ENCODE measurements at places on chromosomes 5 and 9.

DNA sequence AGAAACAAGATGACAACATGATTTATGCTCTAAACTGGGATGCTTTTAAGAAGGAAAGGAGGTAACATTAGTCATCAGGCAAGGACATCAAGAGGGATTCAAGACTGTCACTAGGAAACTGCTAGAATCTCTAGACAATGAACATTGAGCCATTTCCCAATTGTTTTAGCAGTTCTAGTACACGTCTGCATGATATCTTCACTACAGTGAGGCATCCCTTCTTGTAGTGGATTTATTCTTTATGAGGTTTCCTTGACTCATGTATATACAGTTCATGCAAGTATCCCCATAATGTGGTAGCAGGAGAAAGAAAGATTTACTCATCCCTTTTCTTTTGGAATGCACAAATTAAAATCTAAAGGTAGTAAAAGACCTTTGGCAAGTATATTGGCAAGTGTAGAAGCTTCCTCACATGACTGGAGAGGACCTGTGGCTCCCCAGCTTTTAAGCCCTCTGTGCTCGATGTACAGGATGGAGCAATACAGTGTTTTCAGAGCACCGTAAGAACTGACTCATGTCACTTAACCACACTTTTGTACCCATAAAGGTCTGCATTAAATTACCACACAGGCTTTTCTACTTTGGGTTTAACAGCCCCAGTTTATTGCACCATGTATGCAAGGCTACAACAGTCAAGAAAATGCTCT lies 335.9 kb downstream of the SEMA5A start:
- DNase-seq: no peak

DNA sequence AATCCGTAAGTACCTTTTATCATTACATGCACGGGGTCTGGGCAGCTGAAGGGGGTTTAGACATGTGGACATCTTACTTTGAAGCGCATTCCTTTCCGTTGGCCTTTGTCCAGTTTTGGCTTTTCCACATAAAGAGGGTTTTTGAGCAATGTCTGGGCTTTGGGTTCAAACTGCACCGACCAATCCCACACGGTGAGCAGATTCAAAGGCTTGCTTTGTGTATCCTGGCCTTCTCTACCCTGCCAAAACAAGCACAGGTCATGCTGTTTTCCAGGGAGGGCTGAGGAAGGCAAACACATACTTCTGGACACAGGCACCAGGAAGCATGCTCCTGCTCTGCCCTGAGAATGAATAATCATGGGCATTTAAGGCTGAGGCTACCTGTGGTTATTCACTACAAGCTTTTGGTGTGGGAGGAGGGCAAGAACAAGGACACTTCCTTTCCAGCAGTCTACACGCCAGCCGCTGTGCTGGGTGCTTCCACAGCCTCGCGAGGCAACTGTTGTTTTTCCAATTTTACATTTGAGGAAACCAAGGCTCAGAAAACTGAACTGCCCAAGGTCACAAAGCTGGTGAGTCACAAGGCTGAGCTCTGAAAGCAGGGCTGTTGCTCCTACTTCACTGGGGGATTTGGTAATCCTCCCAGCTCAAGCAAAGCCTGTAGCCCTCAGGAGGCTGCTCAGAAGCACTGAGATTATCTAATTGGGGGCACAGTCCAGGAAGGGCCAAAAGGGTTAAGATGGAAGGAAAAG lies 59.8 kb upstream of the GOLPH3 start:
- no peak for DNase-seq

GRCh38 chr9:133199648-133200321 lies 9.3 kb downstream of the OBP2B start:
- DNase-seq: peak; percentile 11

GRCh38 chr5:55868846-55869245 lies 17.7 kb downstream of the IL31RA start:
- DNase-seq: peak; percentile 37

- no peak for DNase-seq
Observed at GRCh38 chr5:96016216-96016615, 54.6 kb upstream of the ELL2 start.

DNA sequence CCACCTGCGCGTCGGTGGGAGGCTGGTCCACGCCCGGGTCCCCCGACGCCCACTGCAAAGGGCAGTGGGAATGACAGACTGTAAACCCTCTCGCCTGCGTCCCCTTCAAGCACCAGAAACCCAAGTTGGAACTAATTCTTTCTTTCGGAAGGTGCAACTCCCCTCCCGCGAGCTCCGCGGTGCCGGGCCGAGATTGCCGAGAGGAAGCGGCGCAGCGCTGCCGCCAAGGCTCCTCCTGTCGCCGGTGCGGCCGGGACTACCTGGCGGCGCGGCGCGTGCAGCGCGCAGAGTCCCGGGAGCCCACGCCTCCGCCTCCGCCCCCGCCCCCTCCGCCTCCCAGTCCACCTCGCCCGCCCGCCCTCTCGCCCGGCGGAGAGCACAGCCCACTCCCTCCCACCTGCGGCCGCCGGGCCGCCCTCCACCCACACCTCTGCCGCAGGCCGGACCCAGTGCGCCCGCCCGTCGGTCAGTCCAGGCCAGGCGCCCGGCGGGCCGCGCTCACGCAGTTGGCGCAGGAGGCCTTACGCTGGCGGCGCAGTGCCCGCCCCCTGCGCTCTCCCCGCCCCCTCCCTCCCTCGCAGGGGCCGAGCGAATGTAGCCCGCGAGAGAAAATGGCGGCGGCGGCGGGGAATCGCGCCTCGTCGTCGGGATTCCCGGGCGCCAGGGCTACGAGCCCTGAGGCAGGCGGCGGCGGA lies at the start of gene MAP3K1:
Gene MAP3K1 (plus strand): TSS at position 587 of the 695 bp plus-strand sequence. CDS start 25 bp downstream, at position 612.
- peak; percentile 80 for DNase-seq

GRCh38 chr5:107601076-107601475 lies 69.7 kb downstream of the EFNA5 start:
- no peak for DNase-seq

DNA sequence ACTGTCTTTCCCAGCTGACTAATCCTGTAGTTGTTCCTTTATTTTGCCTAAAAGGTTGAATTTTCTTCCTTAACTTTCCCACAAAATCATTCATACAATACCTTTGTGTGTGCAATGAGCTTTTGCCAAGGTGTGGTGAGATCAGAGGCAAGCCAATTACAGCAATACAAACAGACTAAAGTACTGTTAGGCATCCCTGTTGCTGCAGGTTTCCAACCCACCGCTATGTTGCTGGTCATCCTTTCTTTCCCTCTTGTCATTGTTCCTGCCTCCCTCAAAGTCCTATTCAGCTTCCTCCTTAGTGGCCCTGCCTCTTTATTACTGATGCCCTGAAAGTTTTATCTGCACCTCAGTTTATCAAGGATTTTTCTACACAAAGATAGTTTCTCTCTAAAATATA lies 22.1 kb downstream of the ITGA2 start:
- DNase-seq: no peak

- DNase-seq: peak; percentile 12
Observed at GRCh38 chr5:67012171-67012570, 184.4 kb downstream of the CD180 start.

DNA sequence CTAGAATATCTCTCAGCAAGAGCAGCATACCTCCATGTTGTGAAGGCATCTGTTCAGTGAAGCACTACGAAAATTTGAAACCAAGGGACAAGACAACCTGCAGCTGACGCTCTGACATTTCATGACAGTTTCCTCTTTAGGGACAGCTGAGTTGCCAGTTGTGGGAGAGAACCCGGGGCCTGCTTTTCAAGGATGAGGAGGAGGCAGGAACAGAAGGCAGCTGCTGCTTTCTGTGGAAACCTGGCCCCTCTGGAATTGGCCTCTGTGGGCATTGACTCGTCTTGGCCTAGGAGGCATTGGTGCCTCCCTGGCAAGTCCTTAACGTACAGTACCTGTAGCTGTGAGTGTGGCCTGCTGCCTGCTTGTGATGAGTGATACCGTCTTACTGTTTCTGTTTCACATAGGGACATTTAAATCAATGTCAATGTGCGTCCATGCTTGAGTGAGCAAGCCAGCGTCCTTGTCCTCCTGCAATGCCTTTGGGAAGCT lies 21.6 kb downstream of the SLC46A2 start:
- DNase-seq: no peak

DNA sequence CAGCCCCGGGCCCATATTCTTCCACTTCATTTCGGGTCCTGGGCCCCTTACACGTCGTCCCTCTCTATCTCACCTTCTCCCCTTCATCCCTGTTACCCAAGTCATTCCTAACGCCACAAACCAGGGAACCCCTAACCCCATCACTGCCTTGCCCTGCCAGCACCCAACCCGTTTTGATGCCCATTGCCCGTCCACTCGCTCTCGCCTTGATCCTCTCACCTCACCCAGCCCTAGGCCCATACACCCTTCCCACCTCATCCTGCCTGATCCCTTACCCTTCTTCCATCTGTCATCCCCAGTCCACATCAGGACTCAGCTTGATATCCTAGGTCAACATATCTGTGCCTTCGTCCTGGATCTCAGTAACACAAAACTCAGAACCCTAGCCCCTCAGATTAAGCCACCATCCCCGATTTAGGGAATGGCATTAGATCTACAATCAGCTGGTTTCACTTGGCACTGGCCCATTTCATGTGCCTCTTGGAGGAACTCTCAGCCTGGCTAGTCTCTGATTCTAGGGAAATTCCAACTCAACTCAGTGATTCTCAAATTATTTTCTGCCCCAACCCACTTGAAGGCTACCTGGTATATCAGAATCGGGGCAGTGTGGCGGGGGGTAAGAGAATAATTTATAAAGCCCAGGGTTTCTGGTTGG lies 489 bp downstream of the CHMP5 start:
- no peak for DNase-seq

GRCh38 chr5:41869151-41869723 lies 988 bp downstream of the OXCT1 start:
- peak; percentile 26 for DNase-seq

DNA sequence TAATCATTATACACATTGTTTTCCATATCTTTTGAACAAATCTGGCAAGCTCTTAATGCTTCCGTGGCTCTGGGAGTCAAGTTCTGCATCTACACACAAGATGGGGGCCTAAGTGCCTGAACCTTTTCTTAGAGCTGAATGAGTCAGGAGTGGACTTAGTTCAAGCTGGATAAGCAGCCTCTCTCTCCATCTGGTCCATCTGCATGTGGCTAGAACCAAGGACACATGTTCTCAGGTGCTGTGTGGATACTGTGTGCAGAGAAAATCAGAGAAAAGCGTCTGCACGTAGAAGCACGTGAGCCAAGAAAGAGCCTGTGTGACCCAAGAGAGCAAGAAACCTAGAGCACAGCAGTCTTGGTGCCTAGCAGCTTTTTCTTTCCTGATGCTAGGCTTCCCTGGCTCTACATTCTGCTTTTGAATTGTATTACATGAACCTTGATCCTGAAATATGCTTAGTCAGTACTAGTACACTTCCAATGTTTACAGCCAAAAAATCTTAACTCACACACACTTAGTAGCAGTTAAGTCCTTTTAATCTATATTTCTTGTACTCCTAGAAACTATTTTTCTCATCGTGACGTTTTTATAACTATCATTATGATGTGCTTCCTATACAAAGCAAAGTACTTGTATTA lies 1798.9 kb downstream of the MAT2B start:
- DNase-seq: no peak

DNA sequence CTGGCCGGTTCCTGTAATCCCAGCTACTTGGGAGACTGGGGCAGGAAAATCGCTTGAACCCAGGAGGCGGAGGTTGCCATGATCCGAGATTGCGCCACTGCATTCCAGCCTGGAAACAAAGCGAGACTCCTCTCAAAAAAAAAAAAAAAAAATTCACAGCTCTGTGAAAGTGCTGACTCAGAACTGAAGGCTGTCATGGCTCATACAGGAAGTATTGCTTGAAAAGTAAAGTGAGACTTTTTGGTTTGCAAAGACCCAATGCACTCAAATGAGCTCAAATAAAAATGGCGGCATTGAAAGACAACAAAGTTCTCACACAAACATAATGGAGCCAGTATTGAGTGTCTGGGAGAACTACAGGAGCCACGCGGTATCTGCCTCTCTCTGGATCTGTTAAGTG lies 202.1 kb downstream of the FBXL7 start:
- no peak for DNase-seq

- no peak for DNase-seq
Observed at GRCh38 chr5:83965441-83965840, 244.8 kb upstream of the HAPLN1 start.

- DNase-seq: no peak
Observed at GRCh38 chr5:65072850-65073249, 304.1 kb downstream of the CWC27 start.

- no peak for DNase-seq
Observed at GRCh38 chr9:88990041-88990728, 1.1 kb upstream of the S1PR3 start.

DNA sequence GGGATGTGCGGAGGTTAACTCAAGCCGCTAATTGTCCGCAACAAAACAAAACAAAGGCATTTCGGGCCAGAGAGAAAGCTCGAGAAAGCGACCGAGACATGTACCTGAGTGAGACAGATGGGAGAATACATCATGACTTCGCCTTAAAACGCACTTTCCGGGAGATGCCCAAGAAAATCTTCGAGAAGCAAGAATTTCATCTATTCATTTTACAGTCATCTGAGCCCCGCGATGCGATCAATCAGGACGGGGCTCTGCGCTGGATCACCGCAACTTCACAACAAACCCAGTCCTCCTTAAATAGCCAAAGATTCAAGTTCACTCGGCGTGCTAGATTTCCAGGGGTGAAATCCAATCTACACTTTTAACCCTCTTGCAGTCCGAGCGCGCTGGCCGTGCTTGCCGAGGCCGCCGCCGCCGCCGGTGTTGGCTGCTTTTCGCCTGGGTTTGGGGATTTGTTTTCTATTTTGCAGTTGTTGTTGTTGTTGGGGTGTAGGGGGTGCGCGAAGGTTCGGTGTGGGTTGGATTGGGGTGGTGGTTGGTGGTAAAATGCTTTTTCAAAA lies 482 bp downstream of the NFIB start:
- DNase-seq: peak; percentile 15

- DNase-seq: no peak
Observed at GRCh38 chr5:107455111-107455544, 215.6 kb downstream of the EFNA5 start.

DNA sequence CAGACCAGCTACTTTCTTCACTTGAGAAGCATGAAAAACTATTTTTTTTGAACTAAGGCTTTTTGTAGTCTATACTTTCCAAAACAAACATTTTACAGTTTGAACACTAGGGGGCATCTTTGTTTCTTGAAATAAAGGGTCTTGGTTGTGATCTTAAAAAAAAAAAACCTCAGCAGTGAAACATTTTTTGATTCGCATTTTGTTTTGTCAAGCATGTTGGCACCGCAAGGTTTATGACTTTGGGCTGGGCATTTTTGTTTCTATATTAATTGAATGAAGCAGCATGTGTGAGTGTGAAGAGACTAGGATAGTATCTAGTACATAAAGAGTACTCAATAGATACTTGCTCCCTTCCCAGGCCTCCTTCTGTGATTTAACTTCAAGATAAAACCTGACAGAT lies 31.6 kb upstream of the ACOT12 start:
- DNase-seq: no peak

GRCh38 chr5:128271859-128272464 lies 188.4 kb downstream of the SLC12A2 start:
- no peak for DNase-seq

GRCh38 chr5:151454166-151454565 lies 6.8 kb downstream of the SLC36A1 start:
- no peak for DNase-seq

- DNase-seq: no peak
Observed at GRCh38 chr5:148543727-148544126, 110.6 kb downstream of the HTR4 start.

Measured in activated naive CD4-positive, alpha-beta T cell treated with Interleukin-2 at 50 U/mL for 16 hours (primary cell).